ENCODE measurements at places on chromosomes 1 and 21. TPM values are rescaled to one million over a fixed set of nuclear protein-coding genes. Genes with fewer than 3 reads are reported as not detected.

- DNase-seq = no peak
Measured at GRCh38 chr1:203170625-203171330, 4.8 kb downstream of the MYBPH start.

GRCh38 chr1:26811057-26811456 lies 15.4 kb upstream of the ZDHHC18 start:
- DNase-seq = no peak

GRCh38 chr1:211517006-211517405 lies 25.0 kb upstream of the RD3 start:
- no peak for DNase-seq

DNA sequence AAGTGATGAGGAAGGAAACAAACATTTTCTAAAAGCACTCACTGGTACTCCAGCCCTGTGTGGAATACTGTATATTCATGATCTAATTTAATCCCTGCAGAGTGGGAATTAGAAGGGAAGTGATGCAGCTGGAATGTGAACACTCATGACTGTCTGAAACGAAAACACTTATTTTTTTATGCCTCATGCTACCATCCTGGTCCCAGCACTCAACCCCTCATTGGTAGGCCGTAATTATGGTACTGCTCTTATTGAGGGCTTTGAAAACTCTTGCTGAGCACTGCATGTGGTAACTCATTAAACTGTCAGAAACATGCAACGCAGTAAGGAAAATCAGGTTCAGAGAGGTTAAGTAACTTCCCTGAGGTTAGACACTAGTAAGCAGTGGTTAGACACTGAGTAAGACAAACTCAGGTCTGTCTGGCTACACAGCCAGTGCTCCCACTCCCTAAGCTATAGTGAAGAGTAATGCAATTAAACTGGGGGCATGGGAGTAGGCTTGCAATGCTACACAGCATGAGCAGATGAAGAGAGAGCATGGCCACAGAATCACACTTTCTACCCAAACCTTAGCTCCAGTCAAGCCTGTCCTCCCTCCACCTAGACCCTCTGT lies 17.3 kb upstream of the TNFSF4 start:
- no peak for DNase-seq

DNA sequence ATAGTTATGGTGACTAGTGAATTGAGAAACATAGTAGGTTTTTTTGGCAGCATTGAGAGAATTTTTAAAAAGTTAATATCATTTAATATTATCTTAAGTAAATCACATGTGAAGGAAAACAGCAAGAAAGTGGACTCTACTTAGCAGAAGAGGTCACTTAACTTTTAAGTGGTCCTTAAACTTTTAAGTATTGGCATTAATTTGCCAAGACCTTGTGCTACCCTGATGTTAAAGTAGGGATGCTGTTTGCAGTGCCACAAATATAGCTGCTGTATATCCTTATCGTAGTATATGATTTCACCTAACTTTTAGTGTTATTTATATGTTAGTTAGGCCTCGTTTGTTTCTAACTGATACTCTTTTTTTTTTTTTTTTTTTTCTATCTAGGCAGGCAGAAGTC lies 40.2 kb downstream of the SMG7 start:
- no peak for DNase-seq

GRCh38 chr21:42027085-42027821 lies 17.1 kb upstream of the ZBTB21 start:
- DNase-seq = no peak

- DNase-seq = no peak
Measured at GRCh38 chr1:100506217-100506616, 31.7 kb upstream of the GPR88 start.

DNA sequence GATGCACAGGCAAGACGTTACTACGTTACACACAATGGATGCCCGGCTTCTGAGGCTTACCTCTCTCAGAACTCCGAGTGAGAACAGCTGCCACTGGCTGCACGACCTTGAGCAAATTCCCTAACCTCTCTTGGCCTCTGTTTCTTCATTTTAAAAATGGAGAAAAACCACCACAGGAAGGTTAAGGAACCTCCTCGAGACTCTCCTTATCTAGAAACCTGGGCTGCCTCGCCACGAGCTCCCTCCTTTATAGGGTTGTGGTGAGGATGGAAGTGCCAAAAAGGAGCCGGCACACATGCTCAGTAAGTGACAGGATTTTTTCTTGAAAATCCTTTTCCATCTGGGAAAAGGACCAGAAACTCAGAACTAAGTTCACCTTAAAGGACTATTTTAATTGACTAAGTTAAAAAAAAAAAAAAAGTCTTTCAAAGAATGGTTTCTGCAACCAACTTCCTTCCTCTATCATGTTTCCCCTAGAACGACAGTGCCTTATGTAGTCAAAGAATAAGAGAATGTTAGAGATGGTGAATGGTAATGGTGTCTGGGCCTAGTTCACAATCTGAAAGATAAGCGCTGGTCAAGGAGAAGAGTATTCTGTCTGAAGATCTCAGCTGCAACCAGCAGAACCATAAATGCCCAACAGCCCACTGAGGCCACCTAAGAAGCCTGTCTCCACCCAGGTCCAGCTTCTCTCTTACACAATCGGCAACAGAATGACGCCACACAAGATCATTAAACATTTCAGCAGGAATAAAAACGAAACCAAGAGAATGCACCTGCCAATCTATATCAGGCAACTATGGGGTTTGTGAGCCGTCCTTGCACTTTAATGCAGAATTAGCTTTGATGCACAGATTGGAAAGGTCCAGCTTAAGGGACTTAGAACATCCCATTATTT lies 64.9 kb downstream of the SLC45A1 start:
- DNase-seq = no peak

DNA sequence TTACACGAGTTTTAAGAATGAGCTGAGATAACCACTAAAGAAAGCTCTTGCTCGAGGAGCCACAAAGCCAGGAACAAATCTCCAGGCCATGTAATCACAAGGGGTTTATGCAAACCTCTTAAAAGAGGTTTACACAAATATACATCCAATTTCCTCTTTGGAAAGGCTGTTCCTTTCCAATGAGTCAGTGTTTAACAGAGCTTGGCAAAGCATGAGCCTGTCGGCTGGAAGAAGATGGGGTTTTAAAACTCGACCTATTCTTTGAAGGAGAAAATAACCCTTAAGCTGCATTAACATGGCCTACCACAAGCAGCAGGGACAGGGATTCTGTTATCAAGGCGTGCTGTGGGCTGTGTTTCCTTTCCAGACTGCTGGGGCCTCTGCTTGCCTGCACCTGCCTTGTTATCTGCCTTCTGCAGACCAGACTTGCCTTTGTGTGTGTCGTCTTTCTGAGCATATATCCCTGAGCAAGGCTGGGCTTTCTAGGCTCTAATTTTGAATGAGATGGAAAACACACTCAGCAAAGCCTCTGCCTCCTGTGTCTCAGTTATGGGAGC lies 40.6 kb upstream of the CYP2J2 start:
- DNase-seq = no peak

- DNase-seq = no peak
Measured at GRCh38 chr1:33441088-33441745, 10.3 kb upstream of the PHC2 start.

DNA sequence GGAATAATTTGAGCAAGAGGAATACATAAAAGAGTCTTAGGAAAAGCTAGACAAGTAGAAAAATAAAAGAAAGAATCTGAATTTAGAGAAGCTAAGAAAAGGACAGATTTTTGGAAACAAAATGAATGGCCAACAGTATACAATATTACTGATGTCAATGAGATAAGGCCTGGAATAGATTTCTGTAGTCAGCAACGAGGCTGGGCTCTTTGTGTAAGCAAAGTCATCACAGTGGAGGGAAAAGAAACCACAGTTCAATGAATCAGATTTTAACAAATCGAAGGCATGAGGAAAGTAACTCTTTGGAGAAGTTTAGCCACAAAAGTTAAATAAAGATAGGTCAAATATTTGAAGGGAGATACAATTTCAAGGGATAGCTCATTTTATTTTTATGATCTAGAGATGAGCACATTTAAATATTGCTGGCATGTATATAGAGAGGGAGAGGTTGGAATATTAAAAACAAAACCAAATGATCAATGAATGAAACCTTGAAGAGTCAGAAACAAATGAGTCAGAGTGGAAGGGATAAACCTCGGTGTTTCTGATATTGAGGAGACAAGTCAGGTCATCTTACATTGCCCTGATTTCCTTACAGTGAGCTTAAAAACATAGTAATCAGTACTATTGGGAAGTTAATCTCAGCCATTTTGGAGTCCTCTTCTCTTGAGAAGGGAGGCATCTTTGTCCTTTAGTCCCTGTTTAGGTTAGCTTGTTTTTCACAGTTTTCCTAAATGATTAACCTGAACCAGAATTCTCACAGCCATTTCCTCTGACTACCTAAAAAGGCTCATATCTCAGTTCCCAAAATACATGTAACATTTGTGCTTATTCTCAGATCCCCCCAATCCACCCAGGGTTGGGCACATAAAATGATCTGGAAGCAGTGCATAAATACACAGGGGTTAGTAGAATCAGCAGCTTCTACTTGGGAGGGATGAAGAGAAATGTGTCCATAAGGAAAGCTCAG lies 620.0 kb upstream of the B3GALT2 start:
- no peak for DNase-seq

The TUFT1 gene
- 11.7 TPM for polyA plus RNA-seq

The S100A9 gene
- polyA plus RNA-seq = 9.1 TPM

The FAM163A gene
- 1.1 TPM for polyA plus RNA-seq

The CTTNBP2NL gene
- polyA plus RNA-seq = 42.3 TPM

The PTGFR gene
- 0.19 TPM for polyA plus RNA-seq

The CYP2J2 gene
- 1.4 TPM for polyA plus RNA-seq
